ENCODE measurements at places on chromosomes 7 and 10.
A peak's percentile ranks its signal among the peaks of the same experiment; 100 is the strongest.

DNA sequence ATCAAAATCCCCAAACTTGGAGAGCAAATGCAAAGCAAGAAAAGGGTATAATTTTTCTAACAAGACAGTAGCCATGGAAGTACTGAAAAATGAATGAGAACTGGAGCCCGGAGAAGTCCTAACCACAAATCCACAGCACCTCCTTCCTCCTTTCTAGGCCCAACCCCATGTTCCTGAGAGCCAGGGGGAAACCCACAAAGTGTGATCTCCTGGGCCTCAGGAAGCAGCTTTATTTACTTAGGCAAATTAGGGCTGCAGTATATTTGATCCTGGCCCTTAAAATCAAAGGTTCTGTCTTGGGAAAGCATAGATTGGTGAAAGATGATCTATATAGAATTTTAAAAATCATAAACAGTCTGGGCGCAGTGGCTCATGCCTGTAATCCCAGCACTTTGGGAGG, 103.0 kb downstream of the DOCK4 start:
- DNase-seq: peak; percentile 73

GRCh38 chr7:129170441-129171021, 17.9 kb upstream of the SMO start:
- no peak for DNase-seq

GRCh38 chr10:90779548-90779947, 78.3 kb downstream of the HTR7 start:
- DNase-seq: no peak

GRCh38 chr7:150811-151221, 41.6 kb upstream of the FAM20C start:
- DNase-seq: no peak

GRCh38 chr10:116521424-116522290, 24.1 kb upstream of the PNLIP start:
- peak; percentile 56 for DNase-seq

DNA sequence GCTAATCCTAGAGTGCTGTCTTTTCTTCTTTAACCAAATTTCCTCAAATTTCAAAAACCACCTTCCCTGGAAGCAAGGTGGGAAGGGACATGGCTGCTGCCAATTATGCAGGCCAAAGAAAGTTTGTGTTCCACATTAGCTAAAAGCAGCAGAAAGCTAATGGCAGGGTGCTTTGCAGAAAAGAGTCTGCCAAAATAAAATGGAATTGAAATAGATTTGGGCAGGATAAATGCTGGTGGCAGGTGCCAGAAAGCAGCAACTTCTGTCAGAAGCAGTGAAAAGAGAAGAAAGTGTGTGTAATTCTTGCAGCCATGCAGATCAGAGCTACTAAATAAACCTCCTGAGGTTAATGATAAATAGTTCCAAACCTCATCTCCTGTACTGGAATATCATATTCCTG, 275.5 kb downstream of the ABCA13 start:
- DNase-seq: no peak

Measured in astrocyte of the spinal cord (primary cell).